ENCODE measurements at places on chromosomes 6 and 20.

GRCh38 chr6:166027761-166028160 lies 139.9 kb downstream of the TBXT start:
- DNase-seq: no peak

DNA sequence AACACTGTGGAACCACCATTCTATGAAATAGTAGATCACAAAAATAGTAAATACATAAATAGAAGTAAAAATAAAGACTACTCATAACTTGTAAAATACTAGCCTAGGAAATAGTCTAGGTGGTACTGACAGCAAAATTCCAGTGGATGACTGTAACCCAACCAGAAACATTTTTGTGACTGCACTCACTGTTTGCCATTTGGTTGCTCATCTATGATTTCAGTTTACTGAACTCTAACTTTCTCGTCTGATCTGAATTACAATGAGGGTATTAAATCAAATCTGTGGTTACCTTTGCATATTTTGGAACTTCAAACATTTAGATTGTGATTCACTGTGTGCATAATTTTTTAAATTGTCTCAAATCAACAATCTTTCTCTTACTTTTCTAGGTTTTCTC lies 151.1 kb downstream of the KHDC1L start:
- no peak for DNase-seq

- no peak for DNase-seq
These were observed 25.1 kb downstream of the ZNF133 start for GRCh38 chr20:18313411-18313810.

DNA sequence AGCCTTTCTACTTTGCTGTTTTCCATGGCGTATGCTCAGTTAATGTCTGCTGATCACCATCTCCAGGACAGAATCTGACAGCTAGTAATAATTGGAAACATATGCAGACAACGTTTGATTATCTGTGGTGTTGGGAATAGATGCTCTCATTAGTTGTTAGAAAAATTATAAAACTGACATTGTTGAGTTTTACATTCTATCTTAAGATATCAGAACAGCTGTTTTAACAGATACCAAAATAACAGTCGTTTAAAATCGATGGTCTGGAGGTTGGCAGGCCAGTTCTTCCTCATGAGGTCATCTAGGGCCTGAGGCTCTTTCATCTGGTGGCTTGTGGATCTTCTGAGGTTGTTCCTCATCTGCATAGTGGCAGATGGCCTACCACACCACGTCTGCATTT lies 137.6 kb downstream of the AIG1 start:
- no peak for DNase-seq

DNA sequence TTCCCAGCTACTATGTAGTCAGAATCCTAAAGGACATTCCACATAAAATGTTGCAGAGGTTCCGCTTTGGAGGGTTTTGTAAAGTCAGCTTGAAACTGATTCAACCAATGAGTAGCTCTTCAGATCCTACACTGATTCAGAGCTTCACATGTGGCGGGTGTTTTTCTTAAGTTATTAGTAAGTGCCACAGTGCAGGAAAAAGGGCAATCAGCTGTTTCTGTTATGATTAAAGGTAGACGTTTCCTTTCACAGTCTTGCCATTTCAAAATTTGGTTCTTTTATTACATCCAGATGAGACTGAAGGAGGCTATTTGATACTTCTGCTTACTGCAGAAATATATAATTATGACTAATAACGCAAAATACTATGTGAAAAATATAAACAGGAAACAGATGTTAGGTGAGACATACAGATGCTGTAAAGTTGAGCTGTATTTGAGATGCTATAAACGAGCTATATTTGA lies 443.9 kb downstream of the CDKAL1 start:
- DNase-seq: no peak

- DNase-seq: no peak
These were observed 9.2 kb downstream of the SOX12 start for GRCh38 chr20:334578-334977.

- DNase-seq: no peak
These were observed 2.2 kb downstream of the HIVEP2 start for GRCh38 chr6:142942805-142943227.
